ENCODE measurements at places on chromosomes 1 and 21.

DNA sequence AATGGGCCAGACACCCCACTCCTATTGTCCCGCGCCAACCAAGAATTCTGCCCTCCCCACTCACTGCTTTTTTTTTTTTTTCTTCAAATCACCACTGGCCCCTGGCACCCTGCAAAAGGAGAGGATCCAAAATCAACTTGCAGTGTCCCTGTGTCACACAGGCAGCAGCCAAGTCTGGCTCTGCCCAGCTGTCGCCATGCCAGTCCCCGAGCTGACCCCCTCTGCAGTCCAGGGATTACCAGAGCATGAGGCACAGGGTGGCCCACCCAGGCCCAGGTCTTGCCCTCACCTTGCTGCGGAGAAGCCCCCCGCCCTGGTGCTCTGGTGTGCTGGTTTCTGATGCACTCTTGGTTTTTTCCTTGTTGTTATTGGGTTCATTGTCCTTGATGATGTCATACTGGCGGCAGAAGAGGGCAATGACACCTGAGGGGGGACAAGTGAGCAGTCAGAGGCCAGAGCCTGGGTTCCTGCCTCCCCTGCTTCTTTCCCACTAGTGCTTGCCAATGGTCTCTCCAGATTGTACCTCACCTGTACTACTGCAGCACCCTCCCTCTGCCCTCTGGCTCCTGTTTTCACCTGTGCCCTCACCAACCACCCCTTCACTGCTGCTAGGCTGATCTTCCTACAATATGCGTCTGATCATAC, 6.2 kb downstream of the FNDC5 start:
- no peak for DNase-seq

GRCh38 chr1:14598498-14599182, at the start of gene KAZN:
Gene KAZN (plus strand): TSS chr1:14598685.
- DNase-seq = no peak

GRCh38 chr1:39297551-39297950, 93.1 kb downstream of the MACF1 start:
- DNase-seq = no peak

- DNase-seq = no peak
Observed at GRCh38 chr1:232709386-232709785, 79.5 kb upstream of the SIPA1L2 start.

- DNase-seq = no peak
Observed at GRCh38 chr1:143735764-143736461, 235.9 kb downstream of the FAM72C start.

DNA sequence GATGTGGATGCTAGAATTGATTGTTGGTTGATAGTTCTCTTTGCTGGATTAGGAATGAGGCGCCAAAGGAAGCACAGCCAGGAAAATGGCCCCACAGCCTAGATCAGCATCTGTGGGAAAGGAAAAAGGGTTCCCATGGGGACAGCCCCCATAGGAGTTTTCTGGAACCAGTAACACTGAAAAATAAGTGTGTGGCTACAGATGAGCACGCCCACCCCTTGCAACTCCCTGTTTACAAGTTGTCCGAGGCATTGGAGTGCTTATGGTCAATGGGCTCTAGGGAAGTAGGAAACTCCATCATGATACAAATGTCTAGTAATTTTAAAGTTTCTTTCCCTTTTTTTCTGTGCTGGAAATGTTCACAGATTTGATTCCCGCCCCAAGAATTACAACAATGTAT, 23.8 kb upstream of the UBE2U start:
- no peak for DNase-seq

- DNase-seq = no peak
Observed at GRCh38 chr1:54177726-54178125, 22.1 kb downstream of the CYB5RL start.

- no peak for DNase-seq
Observed at GRCh38 chr1:58854576-58854975, 70.7 kb upstream of the JUN start.

- DNase-seq = no peak
Observed at GRCh38 chr1:81619156-81619555, 181.6 kb upstream of the ADGRL2 start.

DNA sequence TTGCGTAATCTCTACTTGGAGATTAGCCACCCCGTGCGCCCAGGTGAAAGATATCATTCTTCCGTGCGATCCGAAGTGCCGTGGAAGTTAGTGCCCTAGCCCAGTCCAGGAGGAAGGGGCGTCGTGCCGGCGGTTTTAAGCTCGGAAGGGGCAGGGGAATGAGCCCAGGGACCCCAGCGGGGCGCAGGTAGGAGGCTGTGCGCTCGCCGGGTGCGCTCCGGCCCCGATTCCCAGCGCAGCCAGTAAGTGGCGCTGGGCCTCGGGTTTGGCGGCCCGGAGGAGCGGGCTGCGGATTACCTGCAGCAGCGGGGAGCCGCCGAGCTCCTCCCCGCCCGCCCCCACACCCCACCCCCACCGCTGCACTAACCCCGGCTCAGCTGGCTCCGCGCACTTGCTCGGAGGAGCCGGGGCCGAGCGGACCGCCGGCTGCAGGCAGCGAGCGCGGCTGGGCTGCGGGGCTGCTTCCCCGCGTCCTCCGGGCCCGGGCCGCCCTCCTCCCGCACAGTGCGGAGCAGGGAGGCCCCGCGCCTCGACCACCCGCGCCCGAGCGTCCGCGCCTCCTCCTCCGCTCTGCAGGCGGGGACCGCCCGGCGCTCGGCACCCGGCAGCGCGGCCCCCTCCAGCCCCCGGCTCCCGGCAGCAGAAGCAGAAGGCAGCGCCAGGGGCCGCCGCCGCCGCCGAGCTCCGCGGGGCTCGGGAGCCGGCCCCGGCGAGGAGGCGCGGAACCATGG, at the start of gene RYR2:
TSS of gene RYR2 (plus strand) at position 390 of the 731 bp plus-strand sequence. CDS start at position 728, 338 bp downstream.
- DNase-seq = no peak

DNA sequence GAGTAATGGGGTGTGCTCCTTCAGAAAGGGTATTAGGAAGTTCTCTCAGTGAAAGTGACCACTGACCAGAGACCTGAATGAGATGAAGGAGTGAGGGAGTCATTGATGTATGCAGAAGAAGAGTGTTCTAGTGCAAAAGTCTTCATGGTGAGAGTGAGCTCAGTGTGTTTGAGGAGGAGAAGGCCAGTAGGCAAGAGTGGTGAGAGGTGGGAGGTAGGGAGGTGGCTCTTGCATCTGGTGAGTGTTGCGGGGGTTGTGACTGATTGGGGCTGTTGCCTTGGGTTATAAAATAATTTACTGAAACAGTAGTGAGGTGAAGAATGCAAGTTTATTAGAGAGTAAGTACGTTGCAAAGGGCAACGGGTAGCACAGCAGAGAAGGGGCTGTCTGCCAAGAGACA, 26.2 kb downstream of the FMN2 start:
- no peak for DNase-seq

- no peak for DNase-seq
Observed at GRCh38 chr1:229127301-229127700, 143.6 kb upstream of the RAB4A start.

DNA sequence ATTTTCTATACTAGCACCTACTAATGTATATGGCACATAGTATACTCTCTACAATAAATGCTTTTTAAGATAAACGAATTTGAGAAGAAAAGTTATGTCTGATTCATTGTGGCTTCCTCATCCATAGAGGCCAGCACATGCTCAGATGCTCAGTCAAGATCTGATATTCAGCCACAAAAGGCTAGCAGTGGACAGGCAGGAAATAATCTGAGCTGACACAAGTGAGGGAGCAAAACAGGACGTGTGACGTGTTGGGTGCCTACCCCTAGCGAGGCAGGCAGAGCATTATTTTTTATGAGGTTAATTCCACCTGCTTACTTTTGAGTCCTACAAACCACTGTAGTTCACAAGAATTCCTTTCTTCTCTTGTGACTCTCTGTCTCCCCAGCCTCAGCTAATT, 550.9 kb downstream of the SMYD3 start:
- no peak for DNase-seq

- DNase-seq = no peak
Observed at GRCh38 chr1:1969953-1970716, 33.5 kb downstream of the CFAP74 start.

- no peak for DNase-seq
Observed at GRCh38 chr1:182113879-182114626, 52.5 kb upstream of the ZNF648 start.

- DNase-seq = no peak
Observed at GRCh38 chr1:243269461-243269801, 13.6 kb downstream of the SDCCAG8 start.

GRCh38 chr1:181206513-181206912, 118.0 kb downstream of the IER5 start:
- DNase-seq = no peak

GRCh38 chr21:38989745-38990423, 184.2 kb downstream of the ETS2 start:
- DNase-seq = no peak

DNA sequence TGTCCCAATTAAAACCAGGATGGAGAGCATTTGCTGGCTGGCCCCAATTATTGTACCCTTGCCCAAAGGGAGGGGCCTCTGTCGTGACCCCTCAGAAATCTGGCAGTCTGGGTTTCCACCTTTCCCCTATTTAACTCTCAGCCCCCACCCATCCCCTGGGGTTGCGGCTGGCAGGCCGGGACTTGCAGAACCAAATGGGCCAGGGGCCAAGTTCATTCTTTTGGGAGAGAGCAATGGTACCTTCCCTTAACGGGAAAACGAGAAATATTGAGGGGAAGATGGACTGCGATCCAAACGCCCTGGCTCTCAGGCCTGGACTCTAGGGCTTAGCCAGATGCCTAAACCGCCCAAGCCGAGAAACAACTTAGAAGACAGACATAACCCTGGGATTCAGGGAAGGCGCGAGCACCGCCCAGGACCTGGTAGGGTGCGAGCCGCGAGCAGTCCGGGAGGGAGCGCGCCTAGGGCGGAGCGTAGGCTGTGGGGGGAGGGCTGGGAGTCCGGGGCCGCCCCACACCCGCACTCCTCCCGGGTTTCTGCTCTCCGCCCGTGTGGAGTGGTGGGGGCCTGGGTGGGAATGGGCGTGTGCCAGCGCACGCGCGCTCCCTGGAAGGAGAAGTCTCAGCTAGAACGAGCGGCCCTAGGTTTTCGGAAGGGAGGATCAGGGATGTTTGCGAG, at the start of gene SLC27A3:
TSS of gene SLC27A3 (plus strand) at position 628 of the 678 bp plus-strand sequence. CDS start 91 bp downstream, outside the sequence.
- DNase-seq = no peak

DNA sequence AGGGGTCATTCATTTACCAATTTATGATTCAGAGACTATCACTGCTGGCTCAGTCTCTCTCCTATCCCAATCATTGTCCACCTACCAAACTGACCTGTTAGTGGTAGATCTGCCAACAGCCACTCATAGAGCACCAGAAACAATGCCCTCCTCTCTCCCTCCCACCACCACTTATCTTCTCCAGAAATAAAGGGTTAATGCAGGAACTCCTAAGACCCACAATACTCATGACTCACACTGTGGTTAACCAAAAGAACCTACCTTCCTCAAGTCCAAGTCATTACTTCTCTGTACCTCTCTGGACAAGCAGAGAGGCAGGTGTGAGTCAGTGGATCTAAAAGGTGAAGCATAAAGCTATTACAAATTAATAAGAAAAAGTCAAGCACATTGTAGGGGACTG, 40.9 kb upstream of the CAMK1G start:
- DNase-seq = no peak

- DNase-seq = no peak
Observed at GRCh38 chr1:208997726-208998312, 585.7 kb upstream of the CAMK1G start.

DNA sequence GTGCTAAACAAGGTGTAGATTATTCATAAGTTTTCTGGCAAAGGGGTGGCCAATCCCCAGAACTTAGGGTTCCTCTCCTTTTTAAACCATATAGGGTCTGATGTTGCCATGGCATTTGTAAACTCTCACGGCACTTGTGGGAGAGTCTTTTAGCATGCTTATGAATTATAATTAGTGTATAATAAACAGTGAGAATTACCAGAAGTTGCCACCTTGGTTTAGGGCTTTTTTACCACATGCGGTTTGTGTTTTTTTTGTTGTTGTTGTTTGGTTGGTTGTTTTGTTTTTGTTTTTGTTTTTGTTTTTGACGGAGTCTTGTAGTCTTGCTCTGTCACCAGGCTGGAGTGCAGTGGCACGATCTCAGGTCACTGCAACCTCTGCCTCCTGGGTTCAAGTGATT, 8.9 kb upstream of the LAX1 start:
- no peak for DNase-seq

GRCh38 chr1:225476100-225476511, 48.3 kb upstream of the LBR start:
- peak; percentile 74 for DNase-seq

DNA sequence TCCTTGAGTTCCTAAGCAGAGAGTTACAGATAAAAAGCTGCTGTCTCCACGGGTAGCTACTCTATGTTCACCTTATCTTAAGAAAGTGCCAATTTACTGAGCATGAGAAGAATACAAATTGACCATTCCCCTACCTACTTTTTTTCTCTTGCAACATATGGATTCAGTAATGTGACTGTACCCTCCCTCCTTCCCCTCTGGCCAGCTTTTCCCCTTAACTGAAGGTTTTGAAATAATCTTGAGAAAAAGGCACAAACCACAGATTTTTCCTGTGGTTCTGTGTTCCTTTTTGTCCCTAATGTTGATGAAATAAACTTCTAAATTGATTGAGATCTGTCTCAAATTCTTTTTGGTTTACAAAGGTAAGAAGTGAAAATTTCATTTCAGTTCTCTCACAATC, 2.6 kb upstream of the CD2 start:
- no peak for DNase-seq

DNA sequence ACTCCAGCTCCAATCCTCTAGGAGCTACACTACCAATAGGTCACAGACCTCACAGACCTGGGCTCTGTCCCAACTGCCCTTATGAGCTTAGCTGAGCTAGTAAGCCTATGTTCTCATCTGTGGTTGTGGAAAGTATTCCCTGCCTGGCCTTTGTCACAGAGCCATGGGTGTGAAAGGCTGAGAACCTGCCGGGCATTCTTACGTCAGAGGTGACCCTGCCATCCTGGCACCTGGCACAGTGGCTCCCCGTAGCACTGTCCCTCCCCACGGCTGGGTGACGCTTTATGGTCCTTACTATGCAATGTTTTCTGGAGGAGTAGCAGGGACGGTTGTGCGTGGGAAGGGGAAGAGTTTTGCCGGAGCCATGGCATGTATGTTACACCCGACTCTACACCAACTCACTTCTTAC, 3.5 kb downstream of the TNFRSF1B start:
- no peak for DNase-seq

GRCh38 chr1:227792216-227793078, 23.0 kb upstream of the PRSS38 start:
- no peak for DNase-seq

DNA sequence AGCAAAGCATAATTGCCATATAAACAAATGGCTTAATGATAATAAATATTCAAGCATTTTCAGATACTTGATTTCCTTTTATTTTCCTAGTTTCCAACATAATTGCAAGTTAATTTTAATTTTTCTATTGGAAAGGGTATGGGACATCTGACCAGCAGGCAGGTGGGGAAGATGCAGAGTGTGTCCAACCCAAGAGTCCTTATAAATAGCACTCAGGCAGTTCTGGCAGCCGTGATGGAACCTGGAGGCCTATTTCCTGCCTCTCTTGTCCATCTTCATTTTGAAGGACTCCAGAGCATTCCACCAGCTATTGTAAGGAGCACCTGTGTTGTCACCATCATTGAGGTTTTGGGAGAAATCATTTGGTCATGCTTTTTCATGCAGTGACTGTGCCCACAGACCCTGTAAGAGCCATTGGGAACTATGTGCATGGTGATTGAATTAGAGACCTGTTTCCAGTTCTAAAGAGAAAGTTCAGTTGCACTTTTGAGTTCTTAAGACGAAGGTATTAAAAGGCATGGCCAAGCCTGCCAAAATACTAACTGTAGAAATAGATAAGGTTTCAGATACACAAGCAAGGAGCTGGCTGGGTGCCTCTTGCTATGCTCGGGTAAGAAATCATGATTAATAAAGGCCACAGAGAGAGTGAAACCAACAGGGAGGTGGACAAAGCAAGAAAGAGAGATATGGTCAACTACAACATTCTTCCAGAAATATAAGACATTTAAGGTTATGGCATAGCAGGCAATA, 92.3 kb downstream of the SPATA46 start:
- no peak for DNase-seq

GRCh38 chr1:3403388-3404231, 50.9 kb upstream of the ARHGEF16 start:
- DNase-seq = no peak
